ENCODE measurements at places on chromosomes 11 and 22.

DNA sequence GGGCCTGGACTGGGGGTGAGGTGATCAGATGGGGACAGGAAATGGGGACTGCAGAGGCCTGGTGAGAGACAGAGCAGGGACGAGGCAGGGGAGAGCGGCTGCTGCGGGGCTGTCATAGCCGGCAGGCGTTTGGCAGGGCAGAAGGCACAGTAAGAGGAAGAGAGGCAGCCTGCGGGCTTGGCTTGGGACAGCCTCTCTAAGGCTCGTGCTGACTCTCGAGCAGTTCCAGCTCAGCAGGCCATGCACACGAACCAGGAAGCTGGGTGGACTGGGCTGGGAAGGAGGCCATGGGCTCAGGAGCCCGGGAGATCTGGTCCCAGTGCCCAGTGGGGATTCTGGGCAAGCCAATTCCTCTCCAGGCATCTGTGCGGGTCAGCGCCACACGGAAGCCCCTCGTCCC lies 19.6 kb upstream of the EIF3D start:
- DNase-seq, result no peak

GRCh38 chr11:76785513-76785912 lies 2.4 kb downstream of the TSKU start:
- no peak for DNase-seq

DNA sequence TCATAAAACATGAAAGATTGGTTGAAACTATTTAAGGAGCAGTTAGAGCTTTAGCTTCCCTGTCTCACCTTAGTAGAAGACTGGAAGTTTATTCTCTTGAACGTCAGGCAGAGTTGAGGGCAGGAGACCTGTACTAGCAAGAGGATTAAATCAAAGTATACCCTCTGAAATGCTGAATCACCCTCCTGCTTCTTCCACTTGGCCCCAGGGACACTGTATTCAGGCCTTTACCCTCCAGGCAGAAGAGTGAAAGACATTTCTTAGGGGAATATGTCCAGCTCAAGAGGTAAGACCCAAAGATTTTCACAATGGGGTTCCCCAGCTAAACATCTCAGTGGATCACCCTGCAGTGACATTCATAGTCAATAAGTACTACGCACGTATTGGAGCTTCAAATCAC lies 11.9 kb downstream of the APOA4 start:
- no peak for DNase-seq

DNA sequence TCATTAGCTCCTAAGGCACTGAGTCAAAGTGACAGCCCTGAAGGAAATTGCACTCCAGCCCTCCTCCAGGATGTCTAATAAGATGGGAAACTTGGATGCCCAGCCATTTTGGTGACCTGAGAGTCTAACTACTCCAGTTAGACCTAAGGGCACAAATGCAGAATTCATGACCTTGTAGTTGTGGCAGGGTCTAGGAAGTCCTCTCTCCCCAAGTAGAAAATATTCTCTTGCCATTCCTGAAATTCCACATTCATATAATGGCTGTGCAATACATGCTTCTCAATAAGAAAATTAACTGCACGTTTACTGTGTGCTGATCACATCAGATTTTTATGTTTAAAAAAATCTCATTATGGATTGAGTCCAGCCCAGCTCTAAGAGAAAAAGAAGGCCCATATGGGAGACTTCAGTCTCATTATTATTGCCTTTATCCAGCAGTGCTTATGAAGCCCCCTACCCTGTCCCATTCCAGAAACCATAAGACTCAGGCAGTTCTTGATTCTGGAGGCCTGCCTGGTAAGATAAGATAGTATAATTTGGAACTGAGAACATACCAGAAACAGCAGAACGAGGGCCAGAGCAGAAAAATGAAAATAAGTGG lies 133.7 kb upstream of the LDLRAD3 start:
- no peak for DNase-seq

GRCh38 chr11:64801561-64802369 lies 1.2 kb downstream of the MAP4K2 start:
- DNase-seq, result no peak

GRCh38 chr22:48821346-48821690 lies 1006.4 kb downstream of the BRD1 start:
- DNase-seq, result no peak

DNA sequence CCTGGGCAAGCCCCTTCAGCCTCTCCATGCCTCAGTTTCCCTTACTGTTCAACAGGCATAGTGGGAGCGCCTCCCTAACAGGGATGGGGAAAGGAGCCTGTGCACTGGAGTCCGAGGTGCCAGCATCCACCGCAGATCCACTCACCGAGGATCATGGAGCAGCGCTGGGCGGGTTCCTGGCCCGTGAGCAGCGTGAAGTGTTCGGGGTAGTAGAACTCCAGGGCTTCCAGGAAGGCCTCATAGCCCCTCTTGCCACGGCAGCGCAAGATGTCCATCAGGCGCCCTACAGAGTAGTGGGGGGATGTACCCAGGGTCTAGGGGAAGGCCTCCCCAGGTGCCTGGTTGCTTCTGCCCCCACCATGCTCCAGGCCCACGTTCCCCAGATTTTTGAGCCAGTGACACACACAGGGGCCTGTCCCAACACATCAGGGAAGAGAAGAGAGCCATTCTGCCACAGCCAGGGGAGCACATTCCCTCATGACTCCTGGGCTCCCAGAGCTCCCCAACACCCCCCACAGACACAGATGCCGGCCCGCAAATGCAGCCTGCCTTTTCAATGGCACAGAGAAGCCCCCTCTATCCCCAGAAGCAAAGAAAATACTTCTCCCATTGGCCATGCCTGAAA lies 1.3 kb downstream of the CARD10 start:
- no peak for DNase-seq

DNA sequence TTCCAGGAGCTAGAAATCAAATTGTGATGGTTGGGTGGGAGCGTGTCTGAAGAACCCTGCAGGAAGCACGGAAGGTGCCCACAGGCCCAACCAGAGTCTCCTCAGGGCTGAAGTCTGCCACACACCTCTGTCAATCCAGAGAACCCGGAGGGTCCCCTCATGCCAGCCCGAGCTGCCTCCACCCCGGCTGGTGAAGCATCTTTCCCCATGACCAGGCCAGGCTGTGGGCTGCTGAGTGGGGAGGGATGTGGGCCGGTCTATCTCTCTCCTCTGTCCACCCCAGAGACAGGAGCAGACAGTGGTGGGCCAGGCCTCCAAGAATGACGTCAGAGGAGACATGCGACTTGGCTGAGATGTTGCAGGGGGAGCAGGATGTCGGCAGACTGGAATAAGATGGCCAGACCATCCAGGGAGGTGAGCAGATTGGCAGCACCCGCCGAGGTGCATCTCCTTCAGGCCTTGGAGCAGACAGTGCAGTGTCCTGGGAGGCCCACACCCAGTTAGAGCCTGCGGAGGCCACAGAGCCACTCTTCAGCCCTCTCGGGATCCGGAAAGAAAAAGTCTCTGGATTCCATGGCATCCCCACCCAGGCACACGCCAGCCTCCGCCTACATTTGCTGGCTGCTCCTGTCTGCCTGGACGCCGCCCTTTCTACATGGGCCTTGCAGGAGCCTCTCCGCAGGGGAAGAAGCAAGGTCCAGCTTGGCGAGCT lies 1524.9 kb downstream of the BRD1 start:
- no peak for DNase-seq

- DNase-seq, result no peak
These were observed 4.8 kb upstream of the FTH1 start for GRCh38 chr11:61972112-61972671.

GRCh38 chr11:65026810-65027209 lies 429 bp upstream of the SNX15 start:
- no peak for DNase-seq

- peak; percentile 33 for DNase-seq
These were observed 2.2 kb upstream of the TUT1 start for GRCh38 chr11:62593434-62594044.

GRCh38 chr11:767238-767637 lies 10.0 kb downstream of the GATD1 start:
- DNase-seq, result no peak

DNA sequence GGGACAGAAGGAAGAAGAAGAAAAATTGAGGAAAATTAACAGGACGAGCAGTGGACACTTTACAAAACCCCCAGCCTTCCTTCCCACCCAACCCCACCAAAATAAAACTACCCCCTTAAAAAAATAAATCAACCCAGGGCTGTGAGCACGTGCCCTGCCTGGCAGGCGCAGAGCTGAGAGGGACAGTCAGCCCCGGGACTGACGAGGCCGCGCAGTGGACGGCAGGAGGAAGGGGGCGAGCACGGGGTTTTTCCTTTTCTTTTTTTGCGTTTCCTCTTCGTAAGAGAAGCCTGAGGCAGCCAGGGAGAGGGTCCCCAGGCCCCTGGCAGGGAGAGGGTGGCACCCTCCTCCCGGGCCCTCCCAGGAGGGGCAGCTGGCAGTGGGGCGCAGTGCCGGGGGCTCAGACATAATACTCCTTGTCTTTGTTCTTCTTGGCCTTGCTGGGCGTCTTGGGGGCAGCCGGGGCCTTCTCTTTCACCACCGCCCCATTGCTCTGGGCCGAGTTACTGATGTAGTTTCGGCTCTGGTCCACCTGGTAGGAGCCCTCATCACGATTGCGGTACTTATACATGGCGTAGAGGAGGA lies 15.9 kb downstream of the SLC22A12 start:
- DNase-seq, result no peak

GRCh38 chr22:42317691-42318547 lies 47.5 kb upstream of the TCF20 start:
- DNase-seq, result no peak

GRCh38 chr22:34973926-34974325 lies 92.0 kb upstream of the ISX start:
- no peak for DNase-seq

DNA sequence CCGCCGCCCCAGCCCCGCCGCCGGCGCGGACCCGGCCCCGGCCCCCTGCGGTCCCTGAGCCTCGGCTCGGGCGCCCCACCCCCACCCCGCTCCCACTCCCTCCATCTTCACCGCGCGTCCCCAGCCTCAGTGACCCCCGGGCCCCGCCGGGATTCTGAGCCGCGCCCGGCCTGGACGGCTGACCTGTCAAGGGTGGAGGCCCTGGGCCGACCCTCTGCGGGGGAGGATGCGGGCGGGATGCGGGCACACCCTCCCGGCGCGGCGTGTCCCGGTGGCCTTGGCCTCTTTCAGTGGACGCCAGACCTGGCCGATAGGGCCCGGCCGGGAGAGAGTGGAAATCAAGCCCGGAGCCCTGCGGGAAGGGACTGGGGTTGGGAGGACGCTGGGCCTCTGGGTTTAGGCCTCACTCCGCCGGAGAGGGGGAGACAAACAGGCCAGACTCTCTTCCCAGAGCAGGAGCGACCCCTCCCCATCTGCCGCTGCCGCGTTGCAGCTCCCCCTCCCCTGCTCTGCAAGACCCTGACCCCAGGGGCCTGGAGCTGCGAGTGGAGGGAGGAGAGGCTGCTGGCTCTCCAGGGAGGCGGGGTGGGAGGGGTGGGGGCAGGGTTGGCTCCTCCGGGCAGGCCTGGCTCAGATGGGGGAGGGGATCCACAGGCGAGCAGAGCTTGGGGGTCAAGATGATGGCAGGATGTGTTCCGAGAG lies 525 bp downstream of the MAPK8IP2 start:
- DNase-seq, result no peak

- no peak for DNase-seq
These were observed 5.8 kb upstream of the NLRP6 start for GRCh38 chr11:272195-272930.

- DNase-seq, result no peak
These were observed 193.8 kb downstream of the DBX1 start for GRCh38 chr11:19966441-19966840.

DNA sequence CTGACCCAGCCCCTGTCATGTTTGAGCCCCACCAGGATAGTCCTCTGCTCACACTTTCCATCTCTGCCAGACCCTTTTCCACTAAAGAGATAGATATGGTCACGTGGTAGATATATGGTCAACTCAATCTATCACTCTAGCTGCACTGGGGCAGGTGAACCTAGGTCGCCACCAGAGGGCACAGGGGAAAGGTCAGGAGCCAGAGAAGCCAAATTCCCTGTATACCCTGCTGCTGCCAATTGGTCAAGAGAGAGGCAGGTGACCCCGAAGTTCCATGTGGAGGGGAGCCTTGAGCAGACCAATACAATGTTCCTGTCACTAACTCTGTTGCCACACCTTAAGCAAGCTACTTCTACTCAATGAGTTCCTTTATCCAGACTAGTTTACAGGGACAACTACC lies 101.1 kb upstream of the GALNT18 start:
- DNase-seq, result no peak

- no peak for DNase-seq
These were observed 114.1 kb upstream of the TBCEL start for GRCh38 chr11:120909676-120910416.

GRCh38 chr22:50599816-50600455 lies 657 bp upstream of the MAPK8IP2 start:
- DNase-seq, result no peak

GRCh38 chr11:78651136-78651775 lies 76.6 kb upstream of the NARS2 start:
- DNase-seq, result no peak

DNA sequence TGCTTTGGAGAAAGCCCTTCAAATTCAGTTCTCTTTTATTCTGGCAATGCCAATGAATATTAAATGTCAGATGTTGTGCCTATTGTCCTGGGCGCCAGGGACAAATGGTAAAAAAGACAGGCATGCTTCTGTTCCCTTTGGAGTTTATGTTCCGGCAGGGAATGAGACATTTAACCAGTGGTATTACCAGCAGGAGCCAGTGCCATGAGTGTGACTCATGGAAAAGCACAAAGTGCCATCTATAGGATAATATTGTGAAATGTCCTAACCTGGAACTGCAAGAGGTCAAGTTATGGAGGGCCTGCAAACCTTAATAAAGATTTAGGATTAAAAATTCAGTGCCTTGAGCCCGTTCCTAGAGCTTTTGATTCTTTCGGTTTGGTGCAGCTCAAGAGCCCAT lies 39.5 kb downstream of the REXO2 start:
- DNase-seq, result no peak

GRCh38 chr22:33796494-33796893 lies 123.8 kb downstream of the LARGE1 start:
- no peak for DNase-seq

GRCh38 chr11:125263268-125263790 lies 98.8 kb downstream of the PKNOX2 start:
- peak; percentile 100 for DNase-seq

- peak; percentile 32 for DNase-seq
These were observed 379.8 kb downstream of the SOX6 start for GRCh38 chr11:15976433-15977045.

- DNase-seq, result no peak
These were observed 83.0 kb downstream of the MYO7A start for GRCh38 chr11:77211040-77211451.

DNA sequence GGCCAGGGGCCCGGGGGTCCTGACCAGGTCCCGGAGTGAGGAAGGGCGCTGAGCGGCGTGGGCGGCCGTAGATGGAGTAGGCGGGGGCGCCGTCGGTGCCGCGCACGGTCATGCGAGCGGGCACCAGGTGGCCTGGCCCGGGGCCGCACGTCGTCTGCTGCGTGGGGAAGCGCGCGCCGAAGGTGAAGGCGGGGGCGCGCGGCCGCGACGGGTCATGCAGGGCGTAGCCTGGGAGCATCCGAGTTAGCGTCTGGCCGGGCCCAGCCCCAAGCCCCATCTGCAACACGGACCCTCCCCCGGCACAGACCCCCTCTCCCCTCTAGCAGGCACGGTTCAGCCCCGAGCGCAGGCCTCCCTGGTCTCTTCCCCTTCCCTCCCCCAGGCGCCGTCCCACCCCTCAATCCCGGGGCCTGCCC lies 1.7 kb upstream of the TYMP start:
- no peak for DNase-seq
